ENCODE measurements at places on chromosomes 4 and X.

- no peak for DNase-seq
Observed at GRCh38 chr4:112327965-112328733, 31.0 kb downstream of the ALPK1 start.

GRCh38 chrX:100274916-100275315, 135.2 kb downstream of the PCDH19 start:
- DNase-seq: no peak

GRCh38 chrX:10390187-10390586, 230.2 kb downstream of the MID1 start:
- no peak for DNase-seq

- no peak for DNase-seq
Observed at GRCh38 chrX:107153005-107153404, 34.4 kb upstream of the RBM41 start.

GRCh38 chrX:47129899-47130358, 14.6 kb downstream of the NDUFB11 start:
- DNase-seq: no peak

- no peak for DNase-seq
Observed at GRCh38 chr4:153940916-153941315, 152.0 kb upstream of the SFRP2 start.

- DNase-seq: no peak
Observed at GRCh38 chr4:122163301-122163700, 11.2 kb downstream of the BLTP1 start.

DNA sequence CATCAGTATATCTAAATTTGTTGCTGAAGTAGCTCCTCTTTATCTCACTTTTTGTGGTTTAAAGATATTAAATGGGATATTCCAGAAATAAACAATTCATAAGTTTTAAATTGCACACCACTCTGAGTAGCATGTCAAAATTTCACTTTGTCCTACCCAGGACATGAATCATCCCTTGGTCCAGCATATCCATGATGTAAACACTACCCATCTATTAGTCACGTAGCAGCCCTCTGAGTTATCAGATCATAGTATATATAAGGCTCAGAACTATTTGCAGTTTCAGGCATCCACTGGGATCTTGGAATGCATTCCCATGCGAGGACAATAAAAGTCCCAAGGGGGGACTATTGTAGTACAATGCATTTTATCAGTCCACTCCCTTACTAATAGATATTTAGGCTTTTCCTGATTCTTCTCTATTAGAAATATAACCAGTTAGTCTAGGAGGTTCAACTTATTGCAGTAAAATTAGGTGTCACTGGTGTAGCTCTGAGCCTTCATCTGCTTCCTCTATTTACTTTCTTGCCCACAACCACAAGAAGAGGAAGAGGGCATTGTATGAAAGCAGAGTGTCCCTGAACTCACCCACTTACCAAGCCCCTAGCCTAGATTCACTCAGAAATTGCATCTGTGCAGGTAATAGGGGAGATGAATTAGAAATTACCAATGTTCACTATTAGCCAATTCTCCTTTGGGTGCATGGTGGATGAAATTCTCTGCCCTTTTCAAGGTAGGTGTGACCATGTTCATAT, 409.8 kb upstream of the GALNT7 start:
- DNase-seq: no peak

GRCh38 chr4:37964734-37965457, 4.7 kb downstream of the PTTG2 start:
- no peak for DNase-seq

DNA sequence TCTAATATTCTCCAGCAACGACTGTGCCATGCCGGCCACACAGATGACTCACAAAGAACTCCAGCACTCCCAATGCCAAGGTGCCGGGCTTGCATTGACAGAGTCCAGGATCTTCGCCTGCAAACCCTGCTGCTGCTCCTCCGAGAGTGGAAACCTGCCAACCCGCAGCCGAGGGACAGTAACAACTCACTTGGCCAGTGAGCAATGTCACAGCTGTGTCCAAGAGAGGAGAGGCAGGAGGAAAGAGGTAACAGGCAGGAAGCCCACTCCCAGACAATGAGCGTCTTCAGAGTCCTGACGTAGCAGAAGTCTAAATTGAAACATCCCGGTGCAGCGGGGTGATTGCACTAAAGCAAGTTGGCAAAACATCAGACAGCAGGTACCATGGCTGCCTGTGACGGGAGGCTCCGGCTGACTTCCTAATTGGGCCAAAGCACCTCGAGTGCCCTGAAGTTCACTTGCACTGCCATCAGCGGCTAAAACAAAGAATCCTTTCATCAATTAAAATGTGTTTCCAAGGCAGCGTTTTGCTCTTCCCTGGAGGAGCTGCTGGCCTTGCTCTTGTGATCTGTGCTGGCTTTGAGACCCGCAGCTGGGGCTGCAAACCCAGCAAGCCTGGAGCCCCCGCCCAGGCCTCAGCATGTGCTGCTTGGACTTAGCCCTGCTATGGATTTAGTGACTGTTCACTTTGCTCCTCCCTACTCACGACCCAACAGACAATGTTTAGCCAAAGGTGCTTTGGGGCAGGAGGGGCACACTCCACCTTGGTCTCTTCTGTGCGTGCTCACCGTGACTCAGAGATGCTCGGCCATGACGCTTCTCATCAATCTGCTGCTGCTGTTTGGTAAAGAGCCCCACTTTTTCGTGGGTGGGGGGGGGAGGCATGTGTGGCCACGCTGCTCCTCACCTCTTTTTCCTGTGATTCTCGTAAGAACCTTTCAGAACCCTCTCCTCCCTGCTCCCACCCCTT, 36.5 kb downstream of the DCTD start:
- DNase-seq: no peak

DNA sequence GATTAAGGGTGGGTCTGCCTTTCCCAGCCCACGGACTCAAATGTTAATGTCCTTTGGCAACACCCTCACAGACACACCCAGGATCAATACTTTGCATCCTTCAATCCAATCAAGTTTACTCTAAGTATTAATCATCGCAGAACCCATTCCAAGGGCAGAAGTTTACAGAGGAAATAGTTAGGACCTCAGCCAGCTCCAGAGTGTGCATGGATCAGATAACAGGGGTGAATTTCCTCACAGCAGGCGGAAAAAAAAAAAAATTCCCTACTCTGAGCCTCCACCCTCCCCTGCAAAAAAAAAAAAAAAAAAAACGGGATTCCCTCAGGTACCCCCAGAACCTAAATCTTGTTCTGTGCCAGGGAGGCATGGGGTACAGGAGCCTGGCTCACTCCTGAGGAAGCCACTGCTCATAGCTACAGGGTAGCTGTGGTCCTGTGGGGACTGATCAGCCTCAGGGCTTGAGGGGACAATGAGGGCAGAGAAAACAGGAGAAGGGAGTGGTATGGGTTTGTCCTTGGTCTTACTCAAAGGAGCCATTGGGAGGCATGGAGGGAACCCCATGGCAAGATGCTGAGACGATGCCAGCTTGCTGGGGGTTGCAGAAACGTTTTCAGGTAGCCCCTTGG, 113.0 kb downstream of the DHRSX start:
- no peak for DNase-seq

DNA sequence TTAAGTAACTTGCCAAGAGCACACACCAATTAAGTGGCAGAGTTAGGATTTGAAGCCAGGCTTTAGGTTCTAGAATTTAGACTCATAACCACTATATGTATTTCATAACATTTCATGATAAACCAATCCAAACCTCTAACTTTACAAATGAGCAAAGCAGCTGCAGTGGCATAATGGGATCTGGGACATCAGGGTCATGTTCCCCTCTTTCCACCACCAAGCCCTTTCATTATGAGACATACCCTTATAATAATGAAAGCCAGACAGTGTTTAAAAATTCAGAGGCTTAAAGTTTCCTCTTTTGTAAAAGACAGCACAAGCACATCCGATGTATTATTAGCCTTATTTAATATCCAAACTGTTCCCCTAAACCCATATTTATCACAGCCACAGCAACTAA, 28.3 kb upstream of the AMELX start:
- no peak for DNase-seq

DNA sequence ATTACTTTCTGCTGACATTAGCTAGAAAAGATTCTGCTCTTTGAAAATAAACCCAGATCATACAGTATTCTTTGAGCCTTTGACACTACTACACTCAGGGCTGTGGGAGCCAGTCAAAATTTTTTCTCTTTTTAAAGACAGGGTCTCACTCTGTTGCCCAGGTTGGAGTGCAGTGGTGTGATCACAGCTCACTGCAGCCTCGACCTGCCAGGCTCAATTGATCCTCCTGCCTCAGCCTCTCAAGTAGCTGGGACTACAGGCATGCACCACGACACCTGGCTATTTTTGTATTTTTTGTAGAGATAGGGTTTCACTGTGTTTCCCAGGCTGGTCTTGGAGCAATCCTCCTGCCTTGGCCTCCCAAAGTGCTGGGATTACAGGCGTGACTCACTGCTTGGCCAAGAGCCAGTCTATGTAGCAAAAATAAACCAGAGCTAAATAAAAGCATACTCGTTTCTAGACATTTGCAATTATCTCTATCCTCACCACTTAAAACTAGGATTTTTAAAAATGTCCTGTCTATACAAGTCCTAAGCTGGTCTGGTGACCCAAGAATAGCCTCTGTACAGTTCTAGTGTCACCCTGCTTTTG, 43.2 kb downstream of the AKAP4 start:
- no peak for DNase-seq

DNA sequence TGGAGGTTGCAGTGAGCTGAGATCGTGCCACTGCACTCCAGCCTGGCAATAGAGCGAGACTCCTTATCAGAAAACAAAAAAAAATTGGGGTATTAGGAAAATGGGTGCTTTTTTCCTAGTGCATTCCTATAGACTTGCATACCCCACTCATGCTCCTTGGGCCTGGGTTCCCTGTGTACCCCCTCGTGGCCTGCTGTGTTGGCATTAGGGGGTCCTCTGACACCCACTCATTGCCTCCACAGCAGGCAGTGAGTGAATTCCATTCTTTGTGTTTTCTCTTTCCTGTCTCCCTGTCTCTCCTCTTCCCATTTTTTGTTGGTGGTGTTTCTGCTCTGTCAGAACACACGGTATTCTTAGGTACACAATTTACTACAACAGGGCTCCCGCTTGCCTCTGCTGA, 42.8 kb downstream of the TNIP2 start:
- no peak for DNase-seq

- DNase-seq: no peak
Observed at GRCh38 chr4:141074098-141074878, 59.0 kb downstream of the RNF150 start.

GRCh38 chr4:6917461-6918271, 8.0 kb downstream of the TBC1D14 start:
- DNase-seq: no peak

- DNase-seq: no peak
Observed at GRCh38 chr4:129929052-129929451, 833.1 kb downstream of the C4orf33 start.

- DNase-seq: no peak
Observed at GRCh38 chrX:2848871-2849301, 20.2 kb downstream of the GYG2 start.

- DNase-seq: no peak
Observed at GRCh38 chrX:46704767-46705386, 54.0 kb downstream of the SLC9A7 start.

DNA sequence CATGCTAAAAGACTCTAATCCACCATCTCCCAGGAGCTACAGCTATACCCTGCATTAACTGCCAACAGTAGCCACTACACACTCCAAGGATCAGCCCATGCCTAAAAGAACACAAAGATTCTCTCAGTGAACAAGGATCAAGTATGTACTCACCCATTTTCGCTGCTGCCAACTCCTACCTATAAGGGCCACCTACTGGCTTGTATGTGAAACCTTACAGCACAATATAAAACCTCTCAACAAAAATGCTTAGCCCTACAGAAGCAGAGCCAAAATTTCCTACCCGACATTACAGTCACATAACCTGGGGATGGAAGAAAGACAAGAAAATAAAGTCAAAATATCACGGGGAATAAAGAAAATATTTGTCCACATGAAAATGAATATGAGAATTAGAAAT, 562.8 kb upstream of the POU3F4 start:
- no peak for DNase-seq

GRCh38 chr4:4385729-4386295, 1.1 kb upstream of the NSG1 start:
- no peak for DNase-seq

GRCh38 chrX:17836830-17837229, 24.3 kb downstream of the RAI2 start:
- no peak for DNase-seq

DNA sequence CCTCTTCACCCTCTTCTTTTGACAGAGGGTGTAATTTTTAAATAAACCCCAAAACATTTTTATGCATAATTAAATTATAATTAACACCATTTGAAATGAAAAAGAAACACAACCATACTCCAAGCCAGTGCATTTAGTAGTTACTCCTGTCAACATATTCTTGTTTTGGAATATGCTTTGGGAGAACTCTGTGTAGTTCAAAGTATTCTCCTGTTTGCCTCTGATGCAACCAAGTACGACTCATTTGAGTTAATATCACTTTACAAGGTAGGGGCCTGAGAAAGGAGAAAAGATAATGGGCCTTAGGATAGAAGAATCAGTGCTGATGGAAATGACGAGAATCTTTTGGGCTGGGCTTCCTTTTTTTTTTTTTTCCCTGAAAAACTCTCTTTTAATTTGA, 2.7 kb downstream of the PTPN13 start:
- no peak for DNase-seq

- DNase-seq: no peak
Observed at GRCh38 chr4:88390128-88390527, 11.5 kb downstream of the HERC6 start.

- DNase-seq: no peak
Observed at GRCh38 chrX:119640731-119641170, 34.5 kb upstream of the NKRF start.

DNA sequence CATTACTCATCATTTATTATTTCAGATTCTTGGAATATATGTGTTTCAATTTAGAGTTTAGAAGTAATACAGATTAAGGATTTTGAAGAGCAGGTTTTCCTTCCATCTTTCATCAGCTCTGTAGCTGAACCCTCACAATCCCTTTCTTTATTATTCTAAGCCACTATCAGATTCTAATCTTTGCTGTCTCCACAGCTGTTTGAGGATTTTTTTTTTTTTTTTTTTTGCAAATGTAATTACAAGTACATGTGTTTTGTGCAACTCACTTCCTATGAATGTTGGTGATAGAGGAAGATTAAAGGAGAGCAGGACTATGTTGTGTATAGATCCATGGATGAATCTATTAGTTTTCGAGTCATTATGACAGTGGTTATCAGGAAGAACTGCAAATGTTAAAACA, 87.4 kb upstream of the TENM3 start:
- no peak for DNase-seq

- DNase-seq: no peak
Observed at GRCh38 chr4:75122424-75123014, 189.6 kb downstream of the PARM1 start.
